ENCODE measurements at places on chromosomes 4 and X.

GRCh38 chr4:5999356-5999755, 18.9 kb downstream of the C4orf50 start:
- DNase-seq = peak; percentile 2

DNA sequence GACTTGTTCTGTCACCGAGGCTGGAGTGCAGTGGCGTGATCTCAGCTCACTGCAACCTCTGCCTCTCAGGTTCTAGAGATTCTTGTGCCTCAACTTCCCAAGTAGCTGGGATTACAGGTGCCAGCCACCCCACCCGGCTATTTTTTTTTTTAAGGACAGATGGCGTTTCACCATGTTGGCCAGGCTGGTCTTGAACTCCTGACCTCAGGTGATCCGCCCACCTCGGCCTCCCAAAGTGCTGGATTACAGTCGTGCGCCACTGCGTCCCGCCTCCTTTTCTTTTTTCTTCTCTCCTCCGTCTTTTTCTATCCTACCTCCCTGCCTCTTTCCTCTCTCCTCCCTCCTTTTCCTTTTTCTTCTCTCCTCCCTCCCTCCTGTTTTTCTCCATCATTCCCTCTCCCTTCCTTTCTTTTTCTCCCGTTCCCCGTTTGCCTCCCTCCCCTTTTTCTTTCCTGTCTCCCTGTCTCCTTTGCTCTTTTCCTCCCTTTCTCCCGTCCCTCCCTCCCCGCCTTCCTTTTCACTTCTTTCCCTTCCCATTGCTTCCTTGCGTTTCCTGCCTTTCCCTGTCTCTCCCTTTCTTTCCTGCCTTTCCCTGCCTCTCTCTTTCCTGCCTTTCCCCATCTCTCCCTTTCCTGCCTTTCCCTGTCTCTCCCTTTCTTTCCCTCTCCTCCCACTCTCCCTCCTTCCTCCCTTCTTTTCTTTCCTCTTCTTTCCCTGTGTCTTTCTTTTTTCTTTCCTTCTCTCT, 2.1 kb upstream of the SLC25A6 start:
- no peak for DNase-seq

- DNase-seq = peak; percentile 85
Measured at GRCh38 chrX:74421036-74421739, at the start of gene SLC16A2. TSS of gene SLC16A2 (plus strand) at chrX:74421493. CDS start at chrX:74421638, 145 bp downstream.

- no peak for DNase-seq
Measured at GRCh38 chr4:92678292-92678691, 374.5 kb downstream of the GRID2 start.

- DNase-seq = no peak
Measured at GRCh38 chrX:37485429-37485828, 86.0 kb upstream of the LANCL3 start.

DNA sequence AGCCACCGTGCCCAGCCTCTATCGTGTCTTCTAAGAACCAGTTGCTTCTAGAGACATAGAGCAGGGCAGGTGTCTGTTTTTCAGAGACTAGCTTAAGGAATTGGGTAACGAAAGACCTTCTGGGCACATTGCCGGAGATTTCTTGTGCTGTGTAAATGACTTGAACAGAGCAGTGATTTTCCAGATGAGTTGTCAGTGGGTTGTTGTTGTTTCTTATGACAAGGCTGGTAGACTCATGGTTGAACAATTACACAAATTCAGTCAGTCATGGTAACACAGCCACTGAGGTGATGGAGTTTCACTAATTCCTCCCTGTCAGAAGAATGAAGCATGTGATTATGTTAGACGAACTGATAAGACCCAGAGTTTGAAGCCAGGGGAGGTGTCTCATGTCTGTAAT, 20.5 kb upstream of the DDX3X start:
- DNase-seq = no peak

- peak; percentile 51 for DNase-seq
Measured at GRCh38 chr4:5162909-5163508, 111.7 kb downstream of the STK32B start.

- DNase-seq = no peak
Measured at GRCh38 chr4:77092975-77093374, 17.2 kb upstream of the CCNI start.

GRCh38 chr4:100795581-100795980, 277.8 kb upstream of the EMCN start:
- DNase-seq = no peak

GRCh38 chr4:125434136-125434535, 119.4 kb downstream of the FAT4 start:
- no peak for DNase-seq

DNA sequence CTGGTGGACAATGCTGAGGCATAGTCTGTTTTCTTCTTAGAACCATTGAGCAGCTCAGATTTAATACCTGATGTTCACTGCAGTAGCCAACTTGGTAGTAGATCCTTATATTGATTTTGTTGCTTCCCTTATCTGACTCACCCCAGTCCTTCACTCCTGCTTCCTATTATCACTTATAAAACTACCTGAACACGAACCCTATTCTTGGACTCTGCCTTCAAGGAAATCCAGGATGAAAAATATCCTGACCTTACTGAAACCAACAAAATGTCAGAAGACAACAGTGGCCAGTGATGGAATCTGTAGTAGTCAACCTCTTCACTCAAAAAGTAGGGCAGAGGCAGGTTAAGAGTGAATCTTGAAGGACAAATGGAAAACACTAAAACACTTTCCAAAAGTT, 98.1 kb downstream of the CPEB2 start:
- DNase-seq = no peak

GRCh38 chr4:76053730-76054129, 17.9 kb upstream of the CXCL11 start:
- no peak for DNase-seq

GRCh38 chrX:132393085-132393484, 95.8 kb downstream of the MBNL3 start:
- DNase-seq = no peak

- no peak for DNase-seq
Measured at GRCh38 chrX:150569155-150569477, 695 bp downstream of the MTM1 start.

- no peak for DNase-seq
Measured at GRCh38 chr4:96887857-96888256, 1048.0 kb downstream of the PDHA2 start.

DNA sequence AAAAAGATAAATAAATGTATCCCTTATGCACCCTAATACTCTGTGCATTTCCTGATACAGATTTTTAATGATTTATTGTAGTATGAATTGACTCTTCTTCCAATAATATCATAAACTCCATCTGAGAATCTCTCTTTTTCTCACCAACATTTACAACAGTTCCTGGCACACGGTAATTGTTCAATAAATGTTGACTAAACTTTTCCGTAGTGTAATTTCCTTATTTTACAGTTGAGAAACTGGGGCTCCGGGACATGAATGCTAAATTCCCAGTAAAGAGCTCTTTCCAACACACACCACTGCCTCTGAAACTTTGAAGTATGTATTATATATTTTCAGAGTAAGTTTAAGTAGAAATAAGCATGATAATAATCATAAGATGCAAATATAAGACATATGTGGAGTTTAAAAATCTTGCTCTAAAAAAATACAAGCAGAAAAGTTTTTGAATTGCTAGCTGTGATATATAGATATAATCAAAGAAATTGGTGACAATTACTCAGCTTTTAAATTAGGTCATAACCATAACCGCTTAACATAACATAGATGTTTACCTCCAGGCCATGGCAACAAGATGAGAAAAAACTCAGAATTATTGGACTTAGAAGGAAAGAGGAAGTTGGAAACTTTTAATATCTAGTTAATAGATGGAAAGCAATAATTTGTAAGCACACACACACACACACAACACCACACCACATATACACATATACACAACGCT, 28.2 kb upstream of the ANTXR2 start:
- DNase-seq = no peak

- DNase-seq = no peak
Measured at GRCh38 chr4:4791299-4792111, 68.0 kb upstream of the MSX1 start.

GRCh38 chr4:113866611-113867010, 105.1 kb upstream of the CAMK2D start:
- DNase-seq = no peak

DNA sequence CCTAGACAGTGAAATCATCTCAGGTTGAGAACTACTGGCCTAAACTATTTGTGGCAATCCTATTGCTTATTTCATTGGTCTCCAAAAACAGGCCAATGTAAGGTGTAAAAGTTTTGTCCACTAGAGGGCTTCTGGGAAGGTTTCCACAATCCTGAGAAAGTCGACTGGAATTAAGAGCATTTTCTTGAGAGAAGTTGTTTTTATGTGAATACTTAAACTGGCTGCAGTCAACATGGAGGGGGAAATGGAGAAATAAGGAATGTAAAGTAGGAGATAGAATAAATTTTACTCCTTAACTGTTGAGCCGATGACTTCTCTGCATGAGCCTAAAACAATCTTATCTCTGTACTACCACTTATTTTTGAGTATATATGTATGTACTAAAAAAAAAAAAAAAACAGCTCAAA, 11.0 kb upstream of the EIF4E start:
- no peak for DNase-seq

- DNase-seq = no peak
Measured at GRCh38 chrX:97931586-97931985, 1047.9 kb downstream of the RPA4 start.

DNA sequence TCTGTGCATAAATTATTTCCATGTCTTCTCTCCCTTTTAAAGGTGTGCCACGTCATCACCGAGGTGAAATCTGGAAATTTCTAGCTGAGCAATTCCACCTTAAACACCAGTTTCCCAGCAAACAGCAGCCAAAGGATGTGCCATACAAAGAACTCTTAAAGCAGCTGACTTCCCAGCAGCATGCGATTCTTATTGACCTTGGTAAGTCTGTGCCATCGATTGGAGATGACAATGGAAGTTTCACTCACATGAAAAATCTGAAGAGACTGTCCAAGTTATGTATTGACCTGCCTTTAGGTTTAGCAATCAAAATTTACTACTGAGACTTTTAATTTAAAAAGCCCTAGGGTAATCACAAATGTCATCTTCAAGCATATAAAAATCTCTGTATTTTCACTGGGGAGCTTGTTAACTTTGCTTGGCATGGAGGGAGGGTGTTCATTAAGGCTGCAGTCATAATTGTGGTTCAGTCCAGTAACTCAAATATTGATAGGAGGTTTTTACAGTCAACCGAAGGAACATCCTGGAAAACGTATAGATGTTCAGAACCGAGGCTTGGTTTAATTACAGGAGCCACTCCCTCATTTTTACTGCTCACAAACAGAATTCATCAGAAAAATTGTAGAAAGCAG, 142.9 kb downstream of the PTTG2 start:
- no peak for DNase-seq

GRCh38 chrX:34734383-34734782, 77.3 kb upstream of the TMEM47 start:
- DNase-seq = no peak

DNA sequence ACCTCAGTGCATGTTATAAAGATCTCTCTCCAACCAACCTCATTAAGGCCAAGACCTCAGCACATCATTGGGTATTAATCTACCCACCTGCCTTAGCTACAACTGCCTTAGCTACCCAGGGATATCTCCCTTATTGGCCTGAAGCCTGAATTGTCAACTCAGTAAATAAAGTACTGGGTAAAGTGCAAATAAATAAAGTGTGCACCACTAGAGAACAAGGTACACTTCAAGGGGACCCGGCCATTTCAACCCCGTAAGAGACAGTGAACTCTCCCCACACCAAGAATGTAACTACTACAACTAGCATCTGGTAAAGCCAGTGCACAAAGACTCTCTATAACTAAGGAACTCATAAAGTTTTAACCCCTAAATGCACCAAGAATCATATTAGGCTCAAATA, 61.7 kb upstream of the POU3F4 start:
- no peak for DNase-seq

Measured in WERI-Rb-1 (cell line).